Activated B cell treated with CpG ODN at 0.5 μM for 24 hours (primary cell): ENCODE measurements at places on chromosomes 12 and 14. TPM values are rescaled to one million over a fixed set of nuclear protein-coding genes. Genes with fewer than 3 reads are reported as not detected.

Gene INSM2
- not detected in 2 replicates for total RNA-seq

Gene GPR84
- total RNA-seq, result not detected in 2 replicates

Gene SERPINA9
- total RNA-seq, result 0.24 and 0.40 TPM in 2 replicates

DNA sequence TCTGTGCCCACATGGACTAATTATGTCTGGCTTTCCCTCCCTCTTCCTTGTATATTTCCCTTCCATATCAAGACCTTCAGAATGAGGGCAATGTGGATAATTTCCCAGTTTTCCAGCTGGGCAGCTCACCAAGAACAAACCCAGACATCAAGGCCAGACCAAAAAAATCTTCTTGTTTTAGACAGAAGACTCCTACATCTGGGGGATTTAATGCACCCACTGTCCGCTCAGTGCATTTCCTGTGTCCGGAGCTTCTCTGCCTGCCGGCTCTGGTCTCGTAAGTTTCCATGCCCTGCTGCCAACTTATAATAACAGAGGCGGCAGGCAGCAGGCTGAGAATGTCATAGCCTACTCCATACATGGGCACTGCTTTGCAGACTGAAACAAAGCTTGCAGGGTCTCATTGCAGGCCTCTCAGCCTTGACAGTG lies 207.2 kb upstream of the BCL2L14 start:
- DNase-seq, result no peak

DNA sequence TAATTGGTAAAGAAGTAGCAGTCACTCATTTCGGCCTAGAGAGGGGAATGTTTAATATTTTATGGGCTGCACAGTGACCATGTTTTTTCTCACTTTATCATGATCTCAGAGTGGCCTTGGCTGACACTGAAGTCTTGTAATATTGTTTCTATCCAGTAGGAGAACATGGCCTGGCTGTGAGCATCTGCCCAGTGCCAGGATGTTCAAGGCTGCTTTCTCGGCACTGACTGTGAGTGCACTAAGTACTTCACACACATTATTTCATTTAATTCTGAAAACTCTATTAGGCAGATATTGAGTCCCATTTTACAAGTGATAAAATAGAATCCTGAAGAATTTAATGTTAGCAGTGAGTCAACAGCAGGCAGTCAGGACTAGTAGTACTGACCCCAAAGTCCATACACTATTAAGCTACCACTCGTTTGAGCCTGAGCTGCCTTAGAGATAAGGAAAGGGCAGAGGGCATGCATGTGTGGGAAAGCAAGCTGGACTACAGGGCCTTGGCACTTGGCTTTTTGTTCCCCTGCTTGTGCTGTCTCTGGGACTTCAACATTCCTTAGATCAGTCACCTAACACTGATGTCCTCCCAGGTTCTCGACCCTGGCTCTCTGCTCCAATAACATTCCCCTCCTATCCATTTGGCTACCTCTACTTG lies 42.2 kb upstream of the APPL2 start:
- DNase-seq, result no peak
